ENCODE measurements at places on chromosomes 12 and 14.

DNA sequence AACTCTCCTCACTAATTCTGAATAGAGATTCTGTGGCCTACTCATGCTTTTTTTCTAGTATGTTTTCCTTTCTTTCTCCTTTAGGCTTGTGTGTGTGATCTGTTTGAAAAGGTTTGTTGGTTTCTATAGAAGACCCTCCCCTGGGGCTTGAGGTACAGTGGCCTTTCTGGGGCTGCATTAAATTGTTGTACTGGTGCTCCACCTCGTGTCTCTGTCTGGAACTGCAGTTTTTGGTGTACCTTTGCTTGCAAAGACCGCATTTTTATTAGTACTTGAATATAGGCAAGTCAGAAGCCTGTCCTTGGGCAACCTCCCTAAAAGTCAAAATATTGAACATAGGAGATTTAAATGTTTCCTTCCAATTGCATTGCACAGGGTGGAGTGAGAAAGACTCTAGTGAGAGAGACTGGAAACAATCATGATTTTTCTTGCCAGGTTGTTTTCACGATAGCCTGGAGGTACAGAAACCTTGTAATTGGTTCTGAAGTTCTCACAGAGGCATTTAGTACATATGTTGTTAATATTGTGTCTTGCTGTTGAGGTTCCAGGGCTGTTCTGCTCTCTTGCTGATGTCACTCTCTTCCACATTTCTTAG lies 39.0 kb downstream of the SLCO1B1 start:
- no peak for DNase-seq

GRCh38 chr14:91059576-91060350 lies 678 bp downstream of the RPS6KA5 start:
- DNase-seq: peak; percentile 39

- DNase-seq: no peak
Measured at GRCh38 chr12:12934556-12934955, 17.4 kb downstream of the GPRC5D start.

DNA sequence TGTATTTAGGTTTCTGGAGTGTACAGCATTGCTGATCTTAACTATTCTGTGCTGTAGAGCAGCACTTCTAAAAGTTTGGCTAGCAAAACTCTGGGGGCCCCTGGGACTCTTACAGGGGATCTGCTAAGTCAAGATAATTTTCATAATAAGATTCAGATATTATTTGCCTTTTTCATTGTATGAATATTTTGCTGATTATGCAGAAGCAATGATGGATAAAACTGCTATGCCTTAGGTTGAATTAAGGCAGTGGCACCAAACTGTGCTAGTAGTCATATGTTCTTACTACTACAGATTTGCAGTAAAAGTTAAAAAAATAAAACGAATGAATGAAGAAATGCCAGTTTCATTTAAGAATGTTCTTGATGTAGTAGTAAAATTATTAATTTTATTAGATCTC lies 160.1 kb downstream of the PDZRN4 start:
- no peak for DNase-seq

- DNase-seq: no peak
Measured at GRCh38 chr12:38759621-38760020, 145.8 kb downstream of the CPNE8 start.

GRCh38 chr14:22319526-22320361 lies 269.3 kb downstream of the DAD1 start:
- no peak for DNase-seq

- no peak for DNase-seq
Measured at GRCh38 chr14:21912367-21912766, 238.7 kb upstream of the OR4E1 start.

GRCh38 chr12:89319606-89320005 lies 32.7 kb downstream of the DUSP6 start:
- no peak for DNase-seq

DNA sequence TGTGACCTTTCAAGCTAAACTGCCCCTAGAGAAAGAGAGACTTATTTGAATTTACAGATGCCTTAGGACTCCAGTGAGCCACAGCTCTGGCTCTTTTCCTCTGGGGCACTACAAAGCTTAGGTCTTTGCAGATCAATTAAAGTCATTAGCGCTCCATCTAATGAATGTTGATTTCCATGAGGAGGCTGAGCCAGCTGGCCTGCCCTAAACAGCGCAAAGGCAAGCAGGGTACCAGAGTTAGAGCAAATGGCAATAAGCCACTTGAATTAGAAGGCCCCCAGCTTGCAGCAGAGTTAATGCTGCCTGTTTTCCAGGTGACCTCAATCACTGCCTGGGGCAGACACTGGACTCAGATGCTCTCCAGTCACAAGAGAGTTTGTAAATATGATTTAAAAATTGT lies 695.3 kb downstream of the DIO2 start:
- no peak for DNase-seq

DNA sequence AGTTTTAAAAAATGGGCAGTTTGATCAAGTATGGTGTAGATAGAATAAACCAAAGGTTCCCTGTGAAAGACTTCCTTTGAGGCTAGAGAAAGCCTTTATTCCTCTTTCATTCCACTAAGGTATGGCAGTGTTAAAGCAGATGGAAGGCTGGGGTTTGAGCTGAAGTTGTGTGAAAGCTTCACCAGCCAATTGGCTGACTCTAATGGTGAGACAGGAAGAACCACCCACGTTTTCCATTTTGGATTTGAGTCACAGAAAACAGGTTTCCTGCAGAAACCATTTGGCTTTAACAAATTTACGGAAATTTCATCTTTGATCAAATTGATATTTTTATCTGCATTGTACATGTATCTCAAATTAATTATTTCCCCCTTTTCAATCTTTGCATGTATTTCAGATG lies 455.0 kb downstream of the PCNX1 start:
- DNase-seq: no peak

- DNase-seq: no peak
Measured at GRCh38 chr12:83859021-83859420, 1053.6 kb downstream of the SLC6A15 start.

GRCh38 chr14:71687166-71687831 lies 244.9 kb upstream of the RGS6 start:
- no peak for DNase-seq

Data from activated naive CD8-positive, alpha-beta T cell treated with anti-CD3 and anti-CD28 coated beads, Interleukin-2, amount 50 U/mL, for 16 hours (primary cell).